Neural crest cell (in vitro differentiated cells): ENCODE measurements at places on chromosomes 3 and 15. TPM values are rescaled to one million over a fixed set of nuclear protein-coding genes. Genes with fewer than 3 reads are reported as not detected.

Gene FEZF2
- total RNA-seq = 0.18 and 0.28 TPM in 2 replicates

Gene GADL1
- total RNA-seq = 0.12 TPM in 1 of 2 replicates, not detected in the other

- DNase-seq = no peak
These were observed 314.8 kb upstream of the LRRC3B start for GRCh38 chr3:26307787-26308186.

DNA sequence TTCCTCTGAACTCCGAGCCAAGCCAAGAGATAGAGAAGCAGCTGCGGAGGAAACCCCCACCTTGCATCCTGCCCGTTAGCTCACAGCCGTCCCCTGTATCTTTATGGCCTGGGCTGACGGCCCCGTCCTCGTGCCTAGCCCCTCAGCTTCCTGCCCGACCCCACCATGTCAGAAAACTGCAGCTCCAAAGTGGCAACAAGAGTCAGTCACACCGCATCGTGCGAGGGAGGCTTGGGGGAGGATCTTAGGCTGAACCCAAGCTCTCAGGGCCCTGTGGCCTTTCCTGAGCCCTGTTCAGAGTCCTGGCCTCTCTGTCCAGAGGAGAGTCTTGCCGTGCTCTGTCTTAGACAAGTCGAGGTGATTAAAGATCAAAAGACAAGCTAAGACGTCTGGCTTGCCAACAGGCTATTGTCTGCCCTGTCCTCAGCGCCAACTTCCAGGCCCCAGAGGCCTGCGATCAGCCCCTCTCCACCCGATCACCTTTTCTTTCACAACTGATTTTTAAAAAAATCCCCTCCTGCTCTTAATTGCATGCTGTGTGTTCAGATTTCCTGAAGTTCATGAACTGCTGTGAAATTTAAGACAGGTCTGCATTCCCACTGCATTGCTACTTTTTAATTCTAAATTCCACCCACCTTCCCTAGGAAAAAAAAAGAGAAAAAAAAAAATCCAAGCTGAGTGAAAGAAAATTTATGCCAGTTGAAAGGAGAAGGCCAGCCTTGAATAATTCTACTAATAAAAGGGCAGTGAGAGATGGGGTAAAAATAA is 89.7 kb upstream of the WNT5A start:
- no peak for DNase-seq

DNA sequence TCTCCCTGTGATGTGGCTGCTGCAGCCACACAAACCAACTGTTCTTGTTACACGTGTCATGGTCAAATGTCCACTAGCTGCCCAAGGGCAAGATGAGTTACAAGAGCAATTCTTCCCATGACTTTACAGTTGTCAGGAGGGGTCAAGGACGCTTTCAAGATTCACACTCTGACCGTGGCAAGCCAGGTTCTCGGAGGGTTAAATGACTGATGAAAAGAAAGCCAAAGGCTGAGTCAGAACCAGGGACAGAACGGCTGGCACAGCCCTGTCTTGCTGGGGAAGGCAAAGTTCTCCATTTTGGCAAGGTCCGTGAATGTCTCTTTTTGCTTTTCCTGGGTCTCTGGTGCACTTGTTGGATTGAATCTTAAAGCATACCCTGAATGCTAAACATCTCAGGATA is 364.5 kb upstream of the ICE2 start:
- no peak for DNase-seq

Gene ADIPOQ
- not detected in 2 replicates for total RNA-seq

- DNase-seq = no peak
These were observed 88.8 kb upstream of the ALDH1A3 start for GRCh38 chr15:100790786-100791265.

DNA sequence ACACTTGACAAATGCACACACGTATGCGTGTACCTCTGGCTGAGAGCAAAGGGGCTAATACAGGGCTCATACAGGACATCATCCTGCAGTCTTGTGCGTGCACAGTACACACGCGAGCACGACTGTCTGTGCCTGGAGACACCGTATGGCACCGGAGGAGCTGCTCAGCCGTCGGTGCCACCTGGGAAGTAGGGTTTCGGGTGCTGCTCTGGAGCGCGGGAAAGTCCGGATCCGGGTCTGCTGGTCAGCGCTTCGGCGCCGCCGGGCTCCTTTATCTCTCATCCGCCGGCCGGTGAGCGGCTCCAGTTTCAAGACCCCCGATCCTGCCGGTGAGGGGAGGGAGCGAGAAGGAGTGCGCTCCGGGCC is 9.3 kb downstream of the FOXL2 start:
- no peak for DNase-seq

- DNase-seq = no peak
These were observed 175.5 kb downstream of the NECTIN3 start for GRCh38 chr3:111246967-111247760.

DNA sequence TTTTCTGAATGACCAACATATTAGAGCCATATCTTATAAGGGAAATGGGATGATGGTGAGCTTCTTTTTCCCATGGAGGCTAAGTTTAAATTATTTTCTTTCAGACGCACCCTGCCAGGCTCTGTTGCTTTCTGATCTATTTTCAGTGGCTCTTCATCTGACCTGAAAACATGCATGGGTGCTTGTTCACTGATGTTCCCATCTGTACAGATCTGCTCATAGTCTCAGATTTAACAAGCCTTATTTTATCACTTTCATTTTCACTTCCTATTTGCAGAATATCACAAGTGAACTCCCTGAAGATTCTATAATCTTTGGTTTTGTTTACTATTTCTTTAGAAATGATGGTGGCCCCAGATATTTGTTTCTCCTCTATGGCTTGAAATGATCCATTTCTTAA is 31.1 kb upstream of the SUCLG2 start:
- no peak for DNase-seq

- DNase-seq = no peak
These were observed 36.9 kb downstream of the GPR171 start for GRCh38 chr3:151166161-151166560.

GRCh38 chr15:34248190-34248589 is 23.4 kb downstream of the EMC4 start:
- no peak for DNase-seq

Gene MEX3B
- total RNA-seq = 49.5 and 51.7 TPM in 2 replicates

DNA sequence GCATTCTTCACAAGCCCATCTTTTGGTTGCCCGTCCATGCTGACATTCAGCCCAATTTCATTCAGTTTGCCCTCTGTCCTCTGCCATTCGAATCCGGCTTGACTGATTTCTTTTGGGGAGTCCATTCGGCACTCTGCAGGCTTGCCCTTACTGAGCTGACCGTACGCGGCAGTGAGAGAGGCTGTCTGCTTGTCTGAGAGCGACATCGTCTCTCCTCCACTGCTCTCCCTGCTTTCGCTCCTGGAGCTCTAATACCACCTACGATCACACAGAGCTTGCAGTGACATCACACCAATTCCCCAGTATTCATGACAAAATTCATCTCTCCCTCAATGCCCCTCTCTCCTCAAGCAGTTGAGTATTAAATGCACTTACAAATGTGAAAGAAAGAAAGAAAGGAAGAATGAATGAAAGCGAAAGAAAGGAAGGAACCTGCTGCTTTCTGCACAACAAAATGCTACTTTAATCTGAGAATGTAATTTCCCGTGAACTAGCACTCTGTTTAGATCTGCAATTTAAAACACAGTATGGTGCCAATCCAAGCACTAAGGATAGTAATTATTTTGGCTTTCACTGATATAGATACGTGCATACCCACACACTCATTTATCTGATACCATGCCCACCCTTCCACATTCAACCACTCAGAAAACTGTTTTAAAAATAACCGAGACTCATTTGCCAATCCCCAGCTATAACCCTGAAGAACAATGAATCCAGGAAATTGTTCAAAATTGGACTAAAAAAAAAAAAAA is 89.5 kb downstream of the DHX30 start:
- DNase-seq = no peak

DNA sequence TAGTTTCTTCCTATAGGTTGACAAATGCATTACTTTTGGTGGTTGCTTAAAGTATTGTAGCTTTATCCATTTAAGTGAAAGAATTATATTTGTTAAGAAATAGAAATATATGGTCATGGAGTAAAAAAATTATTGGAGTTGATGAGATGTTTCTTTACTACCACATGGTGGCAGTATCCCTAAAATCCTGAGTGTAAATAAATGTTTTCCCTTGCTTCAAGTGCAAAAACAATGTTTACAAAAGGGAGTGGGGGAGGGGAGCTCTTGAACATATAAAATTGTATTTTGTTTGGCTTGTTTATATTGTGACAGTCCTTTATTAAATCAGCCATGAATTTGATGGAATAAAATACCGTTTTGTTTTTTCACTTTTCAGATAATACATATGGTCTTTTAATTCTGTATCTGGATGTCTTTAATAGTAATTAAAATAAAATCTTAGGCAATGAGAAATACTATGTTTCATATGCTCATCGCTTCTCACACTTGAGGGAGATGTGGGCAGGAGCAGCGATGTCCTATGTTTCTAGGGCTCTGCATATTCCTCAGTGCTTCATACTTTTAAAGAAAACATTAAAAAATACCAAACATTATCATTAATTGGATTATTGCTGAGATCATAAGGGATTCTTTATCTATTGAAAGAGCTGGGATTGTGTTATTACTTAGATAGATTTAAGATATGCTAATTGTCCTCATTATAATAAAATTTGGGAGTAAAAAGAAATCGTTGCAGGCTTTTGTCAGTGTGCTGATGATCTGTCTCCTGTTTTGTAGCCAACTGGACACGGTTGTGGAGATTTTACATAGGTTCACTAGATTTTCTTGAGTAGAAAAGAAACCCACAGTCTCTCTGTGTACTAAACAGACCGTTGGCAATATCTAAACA is 349.7 kb downstream of the TUSC7 start:
- DNase-seq = no peak

- no peak for DNase-seq
These were observed 808 bp downstream of the ARRDC4 start for GRCh38 chr15:97961067-97961954.

Gene GRK7
- not detected in 2 replicates for total RNA-seq

Gene CHST13
- total RNA-seq = 0.19 TPM in 1 of 2 replicates, not detected in the other

DNA sequence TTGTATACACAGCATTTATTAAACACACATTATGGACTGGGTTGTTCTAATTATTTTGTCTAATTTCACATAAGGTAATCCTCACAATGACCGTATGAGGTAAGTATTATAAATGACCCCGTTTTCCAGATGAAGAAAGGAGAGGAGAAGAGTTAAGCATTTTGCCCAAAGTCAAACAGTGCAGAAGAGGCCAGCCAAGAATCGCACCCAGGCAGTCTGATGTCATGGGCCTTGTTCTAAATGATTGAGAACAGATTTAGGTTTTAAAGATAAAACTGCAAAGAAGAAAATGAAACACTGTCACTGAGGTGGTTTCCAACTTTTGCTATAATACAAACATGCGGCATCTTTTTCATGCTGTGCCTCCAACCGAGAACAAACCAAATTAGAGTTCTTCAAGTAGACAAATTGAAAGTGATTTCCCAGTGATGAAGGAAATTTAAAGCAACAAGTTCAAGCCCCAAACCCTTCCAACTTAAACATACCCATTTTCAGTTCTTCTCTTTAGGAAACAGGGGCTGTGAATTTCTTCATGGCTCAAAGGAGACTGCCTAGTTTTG is 155.3 kb downstream of the THRB start:
- no peak for DNase-seq

Gene SH3GL3
- total RNA-seq = 0.91 and 1.4 TPM in 2 replicates

GRCh38 chr15:59339252-59339672 is 33.4 kb downstream of the MYO1E start:
- no peak for DNase-seq

GRCh38 chr3:133547432-133548041 is 25.9 kb upstream of the CDV3 start:
- no peak for DNase-seq

Gene TMEM108
- 5.3 and 5.8 TPM in 2 replicates for total RNA-seq

DNA sequence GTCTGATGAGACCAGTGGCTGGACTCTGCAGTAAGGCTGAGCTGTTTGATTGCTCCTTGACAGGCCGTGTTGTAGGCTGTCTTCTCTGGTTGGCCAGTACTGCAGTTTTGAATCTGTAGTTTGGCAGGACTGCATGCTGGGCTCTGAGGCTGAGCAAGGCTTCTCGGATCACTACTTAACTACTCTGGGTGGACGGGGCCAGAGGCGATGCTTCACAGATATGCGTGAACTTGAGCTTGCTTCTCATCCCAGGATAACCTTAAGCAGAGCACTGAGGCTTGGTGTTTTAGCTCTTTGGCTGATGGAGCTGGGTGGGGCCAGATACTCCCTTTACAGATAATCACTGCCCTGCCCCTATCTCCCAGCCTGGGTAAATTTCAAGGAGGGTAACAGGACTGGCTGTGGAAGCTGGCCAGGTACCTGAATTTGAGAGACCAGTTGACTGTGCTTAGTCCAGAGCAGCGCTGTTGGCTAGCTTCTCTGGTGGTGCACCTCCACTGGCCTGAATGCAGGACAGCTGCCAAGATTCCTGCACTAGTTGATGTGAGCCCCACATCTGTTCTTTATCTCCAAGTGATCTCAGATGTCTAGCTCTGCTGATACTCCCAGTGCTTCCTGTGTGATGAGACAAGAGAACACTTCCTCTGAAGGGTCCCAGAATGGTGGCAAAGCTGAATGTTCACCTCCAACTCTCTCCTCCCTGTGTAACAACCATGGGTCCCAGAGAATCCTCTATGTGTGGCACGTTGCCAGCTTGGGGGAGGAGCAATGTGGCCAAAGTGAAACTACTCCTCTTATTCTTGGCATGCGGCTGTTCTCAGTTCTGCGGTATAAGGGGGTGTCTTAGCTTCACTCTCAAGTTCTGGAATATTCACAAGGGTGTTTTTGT is 37.9 kb downstream of the RPL39L start:
- DNase-seq = no peak

- DNase-seq = no peak
These were observed 36.4 kb upstream of the DNAJC13 start for GRCh38 chr3:132380920-132381319.

Gene ECE2
- not detected in 2 replicates for total RNA-seq

Gene MKRN3
- 3.0 and 3.8 TPM in 2 replicates for total RNA-seq

Gene TTC23
- total RNA-seq = 25.7 and 33.0 TPM in 2 replicates

- DNase-seq = no peak
These were observed 260.3 kb downstream of the SLCO3A1 start for GRCh38 chr15:92113832-92114231.

GRCh38 chr15:68303560-68304436 is 26.3 kb downstream of the FEM1B start:
- DNase-seq = no peak

Gene MCTP2
- 0.25 and 0.35 TPM in 2 replicates for total RNA-seq

DNA sequence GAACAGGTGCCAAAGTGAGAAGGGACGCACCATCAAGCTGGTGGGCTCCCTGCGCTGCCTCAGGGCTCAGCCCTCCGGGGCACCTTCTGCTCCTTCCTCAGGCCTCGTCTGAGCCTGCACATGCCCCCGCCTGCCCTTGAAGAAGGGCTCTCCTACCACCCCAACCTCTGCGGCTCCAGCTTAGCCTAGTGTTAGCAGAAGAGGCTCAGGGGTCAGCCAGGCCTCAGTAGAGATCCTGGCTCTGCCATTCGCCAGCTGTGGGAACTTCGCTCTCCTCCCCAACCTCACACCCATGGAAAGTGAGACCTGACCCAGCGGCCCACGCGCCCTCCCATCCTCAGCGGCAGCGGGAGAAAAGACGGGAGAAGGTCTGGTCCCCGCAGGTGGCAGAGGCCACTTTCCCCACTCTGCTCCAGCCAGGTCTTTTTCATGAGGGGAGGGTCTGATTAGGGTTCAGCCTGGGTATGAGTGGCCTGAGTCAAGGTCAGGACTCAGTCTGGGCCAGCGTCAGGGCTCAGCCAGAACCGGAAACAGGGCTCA is 8.2 kb downstream of the GRIP2 start:
- no peak for DNase-seq

Gene PDZRN3
- 11.3 and 12.2 TPM in 2 replicates for total RNA-seq

Gene ARL6IP5
- 59.2 and 59.9 TPM in 2 replicates for total RNA-seq
